Activated CD8-positive, alpha-beta T cell treated with anti-CD3 and anti-CD28 coated beads for 36 hours (primary cell): ENCODE measurements at places on chromosomes 12 and 14. TPM values are rescaled to one million over a fixed set of nuclear protein-coding genes. Genes with fewer than 3 reads are reported as not detected.

APOF gene
- total RNA-seq, result not detected

TRHDE gene
- not detected for total RNA-seq

MPHOSPH9 gene
- 101 TPM for total RNA-seq

GRCh38 chr12:124665511-124665910 is 98.1 kb upstream of the NCOR2 start:
- no peak for DNase-seq

DNA sequence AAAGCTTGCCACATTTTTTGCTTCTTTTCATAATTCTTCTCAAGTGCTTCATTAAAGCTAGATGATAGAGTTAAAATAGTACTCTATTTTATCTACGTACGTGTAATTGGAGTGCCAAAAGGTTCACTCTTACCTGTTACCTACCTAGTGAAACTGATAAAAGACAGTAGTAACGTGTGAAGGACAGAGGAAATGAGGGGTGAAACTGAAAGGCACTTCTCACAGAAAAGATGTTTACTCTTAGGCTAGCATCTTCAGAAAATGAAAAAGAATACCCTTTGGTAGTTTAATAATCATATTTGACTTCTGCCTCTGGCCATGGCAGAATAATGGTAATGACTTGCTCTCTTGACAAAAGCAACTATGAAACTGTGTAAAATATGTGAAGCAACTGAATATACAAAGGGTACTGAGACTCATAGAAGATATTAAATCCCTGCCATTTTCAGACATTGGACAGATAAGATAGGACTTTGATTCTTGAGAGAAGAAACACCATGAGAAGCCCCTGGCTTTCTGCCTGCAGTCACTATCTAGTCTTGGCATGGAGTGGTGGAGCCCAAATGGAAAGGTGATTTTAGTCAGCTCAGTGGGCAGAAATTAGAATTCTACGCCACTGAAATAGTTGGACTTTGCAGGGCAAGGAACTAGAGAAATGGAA is 6.3 kb upstream of the EVL start:
- DNase-seq, result no peak

- no peak for DNase-seq
These were observed 100.7 kb upstream of the TBX5 start for GRCh38 chr12:114506651-114507050.

DNA sequence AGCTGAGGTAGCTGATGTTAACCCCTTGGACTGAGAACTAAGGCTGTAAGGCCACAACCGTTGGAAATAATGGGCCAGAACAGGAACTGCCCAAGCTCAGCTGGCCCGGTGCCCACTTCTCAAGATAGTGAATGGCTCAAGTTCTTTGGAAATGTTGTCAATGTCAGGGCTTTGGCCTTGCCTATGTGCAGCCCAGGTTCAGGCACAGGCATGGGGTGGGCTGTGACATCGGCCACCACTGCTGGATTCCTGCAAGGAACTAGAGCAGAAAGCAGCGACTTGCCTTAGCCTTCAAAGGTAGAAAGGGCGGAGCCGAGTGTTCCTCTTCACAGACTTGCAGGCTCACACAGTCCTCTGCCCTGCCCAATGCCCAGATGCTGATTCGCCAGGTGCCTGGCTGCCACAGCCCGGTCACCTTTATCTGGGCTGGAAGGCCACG is 291.2 kb downstream of the ZFP36L1 start:
- no peak for DNase-seq

GRCh38 chr14:105077649-105077995 is 12.4 kb upstream of the GPR132 start:
- DNase-seq, result no peak
